ENCODE measurements at places on chromosomes 11 and 22. TPM values are rescaled to one million over a fixed set of nuclear protein-coding genes. Genes with fewer than 3 reads are reported as not detected.

The GPR83 gene
- not detected for total RNA-seq

The OR5L2 gene
- not detected for total RNA-seq

The CAT gene
- total RNA-seq = 32.3 TPM

The OLFML1 gene
- total RNA-seq = 0.42 TPM

The MS4A4A gene
- not detected for total RNA-seq

The HORMAD2 gene
- total RNA-seq = not detected

The SERHL2 gene
- 1.3 TPM for total RNA-seq

Data from Daoy (cell line).